ENCODE measurements at places on chromosomes 7 and 10.

DNA sequence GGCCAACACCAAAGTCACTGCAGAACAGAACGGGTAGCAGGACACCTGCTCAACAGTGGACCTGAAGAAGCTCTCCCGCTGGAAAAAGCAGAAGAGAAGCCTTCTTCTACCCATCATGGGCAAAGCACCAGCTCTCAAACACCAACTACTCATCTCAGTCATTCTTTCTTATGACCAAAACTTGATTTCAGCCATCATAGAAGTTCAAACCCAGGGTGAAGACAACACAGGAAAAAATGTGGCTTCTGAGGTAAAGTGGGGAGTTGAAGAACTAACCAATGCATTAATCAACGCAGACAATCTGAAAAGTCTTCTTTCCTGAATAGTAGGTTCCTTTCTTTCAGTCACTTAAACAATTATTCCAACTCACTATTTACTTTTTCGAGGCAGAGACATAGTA lies 83.3 kb downstream of the ELMO1 start:
- DNase-seq, result no peak

DNA sequence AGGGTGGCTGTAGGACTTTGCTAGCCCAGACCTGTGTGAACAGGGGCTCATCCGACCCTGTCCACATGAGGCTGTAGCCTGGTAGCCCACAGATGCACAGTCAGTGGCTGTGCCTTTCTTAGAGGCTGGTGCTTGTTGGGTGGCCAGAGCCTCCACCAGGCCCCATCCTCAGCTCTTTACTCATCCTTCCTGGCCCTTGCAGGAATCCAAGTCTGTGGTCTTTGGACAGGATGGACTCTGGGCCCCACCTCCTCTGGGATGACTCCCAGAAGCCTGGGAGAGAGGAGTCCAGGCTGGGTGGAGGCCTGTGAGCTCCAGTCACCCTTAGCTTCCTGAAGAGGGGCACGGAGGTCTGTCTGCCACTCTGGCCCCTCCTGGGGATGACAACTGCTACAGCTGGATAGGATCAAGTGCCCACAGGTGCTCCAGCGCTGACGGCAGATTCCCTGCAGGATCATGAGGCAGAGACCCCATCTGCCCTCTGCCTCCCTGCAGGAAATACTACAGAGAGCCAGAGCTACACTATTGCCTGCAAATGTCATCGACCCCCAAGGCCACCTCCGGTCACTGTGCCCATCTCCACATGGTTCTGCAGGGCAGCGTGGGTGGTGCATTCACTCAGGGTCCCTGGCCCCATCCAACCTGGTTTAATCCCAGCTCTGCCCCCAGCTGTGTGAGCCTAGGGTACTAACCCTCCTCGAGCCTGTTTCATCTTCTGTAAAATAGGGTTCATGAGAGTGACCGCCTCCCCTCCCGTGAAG lies 114.5 kb downstream of the PTPN20 start:
- no peak for DNase-seq

GRCh38 chr7:12951397-12951801 lies 264.0 kb downstream of the ARL4A start:
- no peak for DNase-seq

- no peak for DNase-seq
Measured at GRCh38 chr7:157543791-157544190, 207.0 kb downstream of the DNAJB6 start.

GRCh38 chr7:539731-540411 lies 20.2 kb upstream of the PDGFA start:
- no peak for DNase-seq

Data from T-helper 22 cell (primary cell).